ENCODE measurements at places on chromosomes 4 and X. TPM values are rescaled to one million over a fixed set of nuclear protein-coding genes. Genes with fewer than 3 reads are reported as not detected.

The TLL1 gene
- total RNA-seq = 4.0 TPM

The SYN1 gene
- total RNA-seq = 1.0 TPM

The MAGEC1 gene
- total RNA-seq = not detected

The H2BW2 gene
- not detected for total RNA-seq

The LRRC66 gene
- 0.18 TPM for total RNA-seq

The ADGRL3 gene
- 2.7 TPM for total RNA-seq

- DNase-seq = peak; percentile 16
These were observed 33.5 kb upstream of the DCX start for GRCh38 chrX:111445485-111445884.

DNA sequence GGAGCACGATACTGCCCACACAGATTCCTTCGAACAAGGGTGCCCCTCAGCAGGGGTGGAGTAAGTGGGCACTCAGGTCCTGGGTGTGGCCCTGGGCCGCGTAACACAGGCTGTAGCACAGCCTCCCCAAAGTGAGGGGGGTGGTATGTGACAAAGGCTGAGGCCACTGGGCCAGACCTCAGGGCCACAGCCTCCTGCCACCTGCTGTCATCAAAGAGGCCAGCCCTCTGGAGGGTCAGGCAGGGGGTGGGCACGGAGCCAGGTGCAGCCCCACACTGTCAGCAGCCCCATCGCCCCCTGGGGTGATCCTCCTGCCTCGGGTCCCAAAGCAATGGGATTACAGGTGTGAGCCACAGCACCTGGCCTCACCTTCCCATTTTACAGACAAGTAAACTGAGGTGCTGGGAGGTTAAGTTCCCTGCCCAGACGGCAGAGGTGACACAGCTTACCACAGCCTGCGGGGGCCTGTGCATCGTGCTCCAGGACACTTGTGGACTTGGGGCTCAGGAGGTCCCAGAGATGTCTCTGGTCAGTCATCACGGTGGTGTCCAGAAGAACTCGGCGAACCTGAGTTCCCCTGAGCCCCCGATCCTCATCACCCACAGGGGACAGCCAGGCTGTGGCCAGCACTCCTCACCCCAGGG, 27.5 kb upstream of the MXD4 start:
- DNase-seq = peak; percentile 42

DNA sequence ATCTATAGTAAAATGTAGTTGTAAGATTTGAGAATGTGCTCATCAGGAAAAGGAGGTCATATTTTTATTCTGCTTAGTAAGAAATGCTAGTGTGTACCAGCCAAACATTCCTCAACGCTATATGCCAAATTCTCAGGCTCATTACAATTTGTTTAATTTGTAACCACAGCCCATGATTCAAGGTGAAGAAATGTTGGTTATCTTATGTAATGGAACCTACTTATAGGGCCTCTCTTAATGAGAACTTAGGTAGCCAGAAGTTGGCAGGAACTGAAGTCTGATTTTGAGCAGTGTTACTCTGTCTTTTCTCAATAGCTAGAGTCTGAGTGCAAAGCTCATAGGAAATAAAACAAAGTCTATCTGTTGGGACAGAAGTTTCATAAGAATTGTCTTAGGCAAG, 595.0 kb downstream of the GLUD2 start:
- DNase-seq = no peak

GRCh38 chr4:109662771-109663170, 40.5 kb downstream of the CASP6 start:
- DNase-seq = no peak

GRCh38 chrX:109858602-109859341, 125.7 kb upstream of the ACSL4 start:
- DNase-seq = no peak

- no peak for DNase-seq
These were observed 119.2 kb upstream of the STIM2 start for GRCh38 chr4:26741491-26741871.

DNA sequence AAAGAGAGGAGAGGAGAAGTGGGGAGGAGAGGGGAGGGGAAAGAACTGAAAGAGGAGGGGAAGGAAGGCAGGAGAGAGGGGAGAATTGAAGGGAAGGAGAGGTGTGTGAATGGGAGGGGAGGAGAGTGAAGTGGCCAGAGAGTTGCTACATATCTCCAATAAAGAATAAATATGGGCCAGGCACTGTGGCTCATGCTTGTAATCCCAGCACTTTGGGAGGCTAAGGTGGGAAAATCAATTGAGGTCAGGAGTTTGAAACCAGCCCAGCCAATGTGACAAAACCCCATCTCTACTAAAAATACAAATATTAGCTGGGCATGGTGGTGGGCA, 482.4 kb downstream of the NAF1 start:
- DNase-seq = no peak

GRCh38 chr4:3784454-3785291, 18.5 kb downstream of the ADRA2C start:
- no peak for DNase-seq

GRCh38 chr4:76950052-76950955, 752 bp downstream of the SEPTIN11 start:
- DNase-seq = peak; percentile 89

DNA sequence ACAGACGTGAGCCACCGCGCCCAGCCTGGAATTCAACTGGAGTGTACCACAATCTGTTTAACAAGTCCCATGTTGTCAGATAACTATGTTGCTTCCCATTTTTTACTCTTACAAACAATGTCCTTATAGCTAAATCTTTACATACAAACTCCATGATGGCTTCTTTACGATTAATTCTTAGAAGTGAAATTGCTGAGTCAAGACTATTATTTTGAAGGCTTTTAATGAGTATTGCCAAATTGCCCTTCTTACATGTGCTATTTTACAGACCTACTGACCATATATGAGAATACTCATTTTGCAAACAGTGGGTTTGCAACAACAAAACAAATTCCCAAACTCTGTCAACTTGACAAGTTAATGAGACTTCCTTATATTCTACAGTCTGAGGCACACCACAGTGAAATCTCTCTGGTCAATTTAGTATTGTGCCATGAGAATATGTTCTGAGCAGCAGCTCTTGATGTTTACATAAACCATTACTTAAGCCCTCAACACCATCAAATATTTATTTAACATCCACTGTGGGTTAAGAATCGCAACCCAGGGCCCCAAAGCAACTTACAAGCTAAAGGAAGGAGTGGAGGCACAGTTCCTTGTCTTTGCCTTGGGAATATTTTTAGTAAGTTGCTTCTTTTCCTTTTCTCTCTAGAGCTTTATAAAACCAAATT, 128.5 kb downstream of the SPRY1 start:
- no peak for DNase-seq

DNA sequence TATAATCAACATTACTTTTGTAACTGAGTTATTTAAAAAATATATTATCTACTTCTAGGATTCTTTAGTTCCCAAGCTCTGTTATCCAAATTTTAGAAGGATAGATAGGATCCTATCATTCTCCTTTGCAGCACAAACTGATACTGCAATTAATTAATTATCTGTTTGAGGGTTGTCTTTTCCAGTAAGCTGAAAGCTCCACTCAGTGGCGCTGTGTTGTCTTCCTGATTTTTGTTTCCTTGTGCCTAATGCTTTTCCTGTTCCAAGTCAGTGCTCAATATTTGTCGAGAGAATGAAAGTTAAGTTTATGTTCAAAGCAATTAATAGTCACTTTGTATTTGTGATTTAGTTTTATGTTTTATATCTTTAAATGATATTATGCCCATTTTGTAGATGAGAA, 107.4 kb upstream of the ANK2 start:
- no peak for DNase-seq

DNA sequence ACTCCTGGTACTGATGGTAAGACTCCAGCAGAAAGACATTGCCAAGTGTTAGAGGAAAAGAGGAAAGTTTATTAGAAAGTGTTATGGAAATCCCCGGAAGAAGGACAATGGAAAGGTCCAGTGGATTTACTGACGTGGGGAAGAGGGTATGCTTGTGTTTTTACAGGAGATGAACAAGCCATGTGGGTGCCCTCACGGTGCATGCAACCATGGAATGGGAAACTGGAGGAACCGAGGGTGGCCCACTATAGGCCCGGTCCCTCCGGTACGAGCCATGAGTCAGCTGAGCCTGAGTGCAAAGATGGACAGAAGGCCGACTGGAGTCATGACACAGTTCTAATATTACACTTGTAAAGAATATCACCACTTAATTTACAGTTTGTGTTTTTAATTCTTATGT, 123.3 kb upstream of the ZCCHC13 start:
- DNase-seq = no peak

DNA sequence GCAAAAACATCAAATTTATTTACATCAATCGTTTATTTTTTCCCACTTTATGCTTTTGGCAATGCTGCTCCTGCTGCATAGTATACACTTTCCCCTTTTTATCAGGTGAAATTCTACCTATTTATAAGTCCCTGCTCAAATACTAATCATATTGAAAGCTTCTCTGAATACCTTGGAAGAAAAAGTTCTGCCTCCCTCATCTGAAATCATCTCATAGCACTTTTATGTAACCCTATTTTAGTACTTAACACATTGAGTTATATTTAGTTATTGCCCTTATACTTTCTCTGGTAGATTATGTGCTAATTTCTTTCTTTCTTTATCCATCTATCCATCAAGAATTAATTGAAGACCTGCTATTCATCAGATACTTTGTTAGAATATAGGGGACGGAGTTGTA, 1.1 kb upstream of the WDR17 start:
- no peak for DNase-seq

DNA sequence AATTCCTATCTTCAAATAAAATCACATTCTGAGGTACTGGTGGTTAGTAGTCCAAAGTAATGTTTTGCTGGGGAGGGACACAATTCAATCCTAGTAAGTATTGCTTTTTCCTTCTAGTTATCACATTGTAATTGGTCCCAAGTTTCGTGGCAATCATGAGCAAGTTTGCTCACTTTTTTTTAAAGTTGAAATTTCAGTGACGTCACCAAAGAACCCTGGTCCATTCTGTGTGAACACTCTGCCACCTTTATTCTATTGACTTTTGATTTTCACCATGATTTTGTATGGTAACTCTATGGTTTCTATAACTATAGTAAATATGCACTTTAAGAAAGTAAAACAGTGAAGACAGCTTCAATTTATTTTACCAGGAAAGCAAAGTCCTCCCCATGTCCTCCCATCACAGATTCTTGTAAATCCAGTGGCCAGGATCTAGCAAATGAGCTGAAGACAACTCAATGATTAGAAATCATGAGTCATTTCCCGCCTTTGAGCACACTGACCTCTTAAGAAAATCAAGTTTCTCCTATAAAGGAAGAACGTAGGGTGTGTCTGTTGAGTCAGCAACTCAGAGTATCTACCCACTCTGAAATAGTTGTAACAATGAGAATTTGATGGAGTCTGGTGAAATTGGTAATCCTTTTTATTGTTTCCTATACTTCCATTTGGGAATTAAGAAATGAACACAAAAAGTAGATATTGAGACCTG, 1306.6 kb upstream of the PABPC4L start:
- DNase-seq = no peak

All from left lung (tissue), 14 donors.